ENCODE measurements at places on chromosomes 7 and 10.

- DNase-seq = no peak
These were observed 2.0 kb upstream of the ANLN start for GRCh38 chr7:36387435-36388231.

DNA sequence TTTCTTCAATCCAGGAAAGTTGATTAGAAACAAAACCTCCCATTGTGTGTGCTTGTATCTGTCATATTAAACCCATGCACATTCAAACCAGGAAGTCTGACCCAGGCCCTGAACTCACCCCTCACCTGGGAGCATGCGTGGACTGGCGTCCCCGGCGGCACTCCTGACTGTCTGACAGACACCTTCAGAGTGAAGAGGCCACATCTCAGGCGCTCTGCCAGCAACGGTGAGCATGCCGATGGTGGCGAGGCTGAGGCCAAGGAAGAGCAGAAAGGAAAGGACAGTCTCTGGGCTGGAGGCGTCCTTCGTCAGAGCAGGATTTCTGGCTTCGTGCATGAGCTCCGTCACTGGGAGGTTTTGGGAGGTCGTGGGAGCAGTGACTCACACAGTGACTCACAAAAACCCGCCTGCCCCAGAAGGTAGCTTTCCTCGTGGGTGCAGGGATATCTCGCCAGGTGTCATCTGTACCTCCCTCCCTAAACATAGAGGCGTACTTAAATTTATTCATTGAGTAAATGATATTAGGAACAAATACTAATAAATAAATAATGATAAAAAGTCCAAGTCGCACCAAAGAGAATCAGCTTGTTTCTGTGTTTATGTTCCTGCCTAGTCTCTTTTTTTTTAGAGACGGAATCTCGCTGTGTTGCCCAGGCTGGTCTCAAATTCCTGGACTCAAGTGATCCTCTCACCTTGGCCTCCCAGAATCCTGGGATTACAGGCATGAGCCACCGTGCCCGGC, 13.5 kb downstream of the IQCE start:
- DNase-seq = no peak

DNA sequence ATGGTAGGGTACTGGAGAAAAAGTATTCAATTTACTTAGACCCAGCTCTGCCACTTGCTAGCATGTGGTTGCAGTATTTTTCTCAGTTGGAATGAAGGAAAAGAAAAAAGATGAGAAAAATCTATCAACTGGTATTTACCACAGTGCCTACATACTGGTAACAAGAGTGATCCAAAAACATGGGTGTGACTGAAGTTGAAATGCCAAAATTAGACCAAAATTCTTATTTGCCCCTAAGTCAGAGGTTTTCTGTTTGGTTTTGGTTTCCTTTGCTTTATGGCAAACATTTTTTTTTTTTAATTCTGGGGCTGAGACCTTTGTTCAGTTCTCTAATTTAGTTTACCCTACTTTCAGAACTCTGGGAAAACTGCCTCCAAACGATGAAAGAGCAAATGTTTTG, 12.3 kb downstream of the HYCC1 start:
- no peak for DNase-seq

GRCh38 chr7:94183289-94183749, 179.2 kb upstream of the BET1 start:
- DNase-seq = no peak

DNA sequence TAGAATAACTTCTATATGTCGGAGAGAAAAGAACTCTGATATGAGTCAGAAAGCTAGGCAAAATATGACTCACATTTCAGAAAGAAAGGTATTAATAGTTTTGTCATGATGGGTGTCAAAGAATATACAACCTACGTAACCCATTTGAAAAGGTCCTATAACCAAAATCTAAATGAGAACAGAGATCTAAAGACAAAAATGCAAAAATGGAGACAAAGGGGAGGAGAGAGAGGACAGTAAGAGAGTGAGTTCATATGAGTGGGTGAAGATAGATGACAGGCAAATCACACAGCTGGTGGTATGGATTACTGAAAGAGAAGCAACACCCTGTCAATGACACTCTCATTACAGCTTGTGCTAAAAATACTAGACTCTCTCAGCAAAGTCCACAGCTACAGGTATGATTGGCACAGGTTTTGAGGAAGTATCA, 25.6 kb downstream of the ANKMY2 start:
- no peak for DNase-seq

- DNase-seq = no peak
These were observed 313.2 kb upstream of the KCND2 start for GRCh38 chr7:119959811-119960210.

DNA sequence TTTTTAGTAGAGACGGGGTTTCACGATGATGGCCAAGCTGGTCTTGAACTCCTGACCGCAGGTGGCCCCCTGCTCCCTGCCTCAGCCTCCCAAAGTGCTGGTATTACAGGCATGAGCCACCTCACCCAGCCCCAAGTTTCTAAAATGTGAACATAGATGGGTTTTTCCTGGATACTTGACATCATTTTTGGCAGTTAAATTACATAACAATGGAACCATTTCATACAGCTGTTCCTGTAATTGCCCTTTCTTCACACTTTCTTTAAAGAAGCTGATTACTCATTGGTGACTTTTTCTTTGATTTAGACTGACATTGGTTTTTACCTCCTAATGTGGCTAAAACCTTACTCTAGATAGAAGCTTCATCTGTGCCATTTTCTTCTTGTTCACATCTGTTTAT, 5.9 kb downstream of the ZKSCAN1 start:
- DNase-seq = no peak

- no peak for DNase-seq
These were observed 679.7 kb upstream of the LRRTM3 start for GRCh38 chr10:66246177-66246576.

GRCh38 chr7:155724327-155725005, 80.0 kb downstream of the RBM33 start:
- no peak for DNase-seq

DNA sequence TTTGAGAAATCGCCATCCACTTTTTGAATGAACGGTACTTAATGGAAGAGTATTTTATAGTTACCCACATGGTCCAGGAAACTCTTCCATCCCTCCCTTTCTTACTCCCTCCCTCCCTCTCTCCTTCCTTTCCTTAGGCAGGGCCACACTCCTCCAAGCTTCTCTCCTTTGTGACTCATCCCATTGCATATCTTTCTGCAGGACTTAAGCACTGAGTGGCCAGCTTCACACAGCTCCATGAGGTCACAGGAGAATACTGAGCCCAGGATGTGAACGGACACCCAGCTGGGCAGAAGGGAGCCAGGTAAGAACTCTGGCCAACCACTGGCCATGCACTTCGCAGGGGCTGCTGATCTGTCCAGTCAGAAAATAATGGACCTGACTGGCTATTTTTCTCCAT, 189.7 kb upstream of the ADCY1 start:
- DNase-seq = no peak

DNA sequence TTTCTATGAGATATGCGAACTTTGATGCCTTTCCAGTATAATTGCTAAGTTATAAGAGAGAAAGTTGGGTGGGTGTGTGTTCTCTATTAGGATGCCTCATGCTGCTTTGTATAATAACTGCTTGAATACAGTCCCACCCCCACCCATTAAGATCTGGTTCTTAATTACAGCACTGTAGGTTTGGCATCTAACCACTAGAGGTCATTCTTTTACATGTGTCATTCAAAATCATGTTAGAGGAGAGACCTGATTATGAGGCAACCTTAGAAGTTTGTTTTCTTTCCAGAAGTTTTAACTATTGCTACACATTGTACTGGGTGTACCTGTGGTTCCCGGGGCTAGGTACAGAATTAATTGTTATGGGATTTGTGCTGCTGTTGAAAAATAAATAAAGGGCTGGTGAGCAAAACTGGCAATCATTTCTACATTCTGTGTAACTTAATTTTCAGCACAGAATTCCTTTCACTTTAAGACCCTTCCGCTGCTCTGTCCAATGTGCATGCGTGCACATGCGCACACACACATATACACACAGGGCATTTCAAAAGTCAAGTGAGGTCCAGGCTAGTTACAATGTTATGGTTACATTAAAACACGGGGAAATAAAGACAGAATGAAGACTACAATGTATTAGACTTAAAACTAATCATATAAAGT, 1156.3 kb downstream of the SORCS3 start:
- DNase-seq = no peak

DNA sequence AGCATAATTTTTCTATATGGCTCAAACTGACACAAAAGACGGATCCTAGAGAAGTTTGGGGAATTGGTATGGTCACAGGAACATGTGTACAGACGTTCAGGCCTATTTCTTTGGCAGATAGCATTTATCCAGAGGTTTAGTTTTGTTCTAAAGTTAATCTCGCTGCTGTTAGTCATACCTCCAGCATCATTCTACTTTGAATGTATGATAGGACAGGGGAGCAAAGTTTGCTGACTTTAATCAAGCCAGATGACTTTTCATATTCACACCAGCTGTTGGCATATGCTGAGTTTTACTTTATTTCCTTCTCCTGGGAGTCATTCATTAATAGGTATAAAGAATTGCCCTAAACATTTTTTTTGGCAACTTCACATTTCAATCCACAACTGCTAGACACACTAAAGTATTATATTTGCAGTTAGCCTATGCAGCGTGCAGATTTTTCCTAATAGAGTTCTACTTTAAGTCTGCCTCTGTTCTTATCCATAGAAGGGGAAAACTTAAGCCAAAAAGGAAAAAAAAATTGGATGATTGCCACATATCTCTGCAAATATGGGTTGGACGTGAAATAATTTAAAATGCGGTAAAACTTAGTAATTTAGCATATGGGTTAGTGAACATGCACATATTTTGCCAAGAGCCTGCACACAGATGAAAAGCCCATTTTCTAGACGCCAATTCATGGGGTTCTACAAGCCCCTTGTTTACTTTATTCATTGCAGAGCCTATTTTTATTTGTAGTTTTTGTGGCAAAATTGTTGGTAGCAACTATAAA, 213.1 kb downstream of the C7orf25 start:
- no peak for DNase-seq

DNA sequence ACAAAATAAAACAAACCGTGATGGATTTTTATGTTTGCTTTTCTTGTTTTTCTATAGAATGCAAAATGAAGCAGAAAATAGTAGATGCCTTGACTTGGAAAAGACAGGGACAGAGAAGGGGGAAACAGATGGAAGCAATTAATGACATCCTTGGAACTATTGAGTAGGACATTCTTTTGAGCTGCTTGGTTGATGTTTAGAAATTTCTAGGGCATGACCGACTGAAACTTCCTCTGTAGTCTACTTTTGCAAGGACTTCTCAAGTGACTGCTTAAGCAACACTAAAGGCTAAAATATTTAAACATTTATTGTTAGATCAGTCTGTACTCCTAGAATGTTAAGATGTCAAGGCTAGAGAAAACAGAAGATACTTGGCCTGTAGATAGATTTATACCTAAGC, 49.4 kb downstream of the VCL start:
- no peak for DNase-seq

DNA sequence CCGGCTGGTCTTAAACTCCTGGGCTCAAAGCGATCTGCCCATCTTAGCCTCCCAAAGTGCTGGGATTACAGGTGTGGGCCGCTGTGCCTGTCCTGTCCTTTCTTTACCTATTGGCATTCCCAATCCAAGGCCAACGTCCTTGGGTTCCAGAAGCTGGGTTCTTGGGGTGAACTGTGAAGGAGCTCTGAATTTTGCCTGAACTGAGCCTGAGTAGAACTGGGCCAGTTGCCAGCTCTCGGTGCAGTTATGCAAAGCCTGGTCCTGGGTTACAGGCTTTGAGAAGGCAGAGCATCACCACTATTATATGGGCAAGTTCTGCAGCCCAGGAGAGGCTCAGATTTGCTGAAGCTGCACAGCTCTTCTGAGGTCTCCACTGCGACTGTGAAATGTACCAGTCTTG, 24.6 kb upstream of the SH2D4B start:
- no peak for DNase-seq

DNA sequence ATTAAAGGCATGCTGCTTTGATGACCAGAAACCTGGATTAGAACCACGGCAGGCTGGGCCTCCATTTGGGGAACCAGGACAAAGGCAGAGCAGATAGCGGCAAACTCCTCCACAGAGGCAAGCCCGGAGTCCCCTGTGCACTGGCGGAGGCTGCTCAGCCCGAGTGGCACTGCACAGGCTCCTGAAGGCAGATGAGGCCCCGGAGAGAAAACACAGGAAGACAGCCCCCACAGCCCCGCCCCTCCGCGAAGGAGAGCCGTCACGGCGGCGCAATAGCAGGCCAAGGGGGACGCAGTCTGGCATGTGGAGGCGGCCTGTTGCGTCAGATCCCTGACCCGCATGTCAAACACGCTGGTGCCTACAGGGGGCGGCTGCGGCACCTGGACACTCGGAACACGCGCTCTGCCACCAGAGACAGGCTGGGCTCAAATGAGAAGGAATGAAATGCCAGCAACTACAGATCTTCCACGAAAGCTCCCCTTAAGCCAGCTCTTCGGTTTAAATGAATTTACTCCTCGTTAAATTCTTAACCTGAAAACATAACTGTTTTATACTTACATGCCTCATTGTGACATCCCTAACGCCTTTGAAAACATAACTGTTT, 128.5 kb downstream of the MAD1L1 start:
- peak; percentile 42 for DNase-seq

GRCh38 chr7:111802194-111802772, 240.0 kb upstream of the IMMP2L start:
- no peak for DNase-seq

- DNase-seq = no peak
These were observed at the start of gene PON1 for GRCh38 chr7:95324431-95324830. Gene PON1 (minus strand): TSS chr7:95324532. CDS start chr7:95324475, 57 bp downstream.

- no peak for DNase-seq
These were observed 129.1 kb upstream of the FOXK1 start for GRCh38 chr7:4552985-4553384.

DNA sequence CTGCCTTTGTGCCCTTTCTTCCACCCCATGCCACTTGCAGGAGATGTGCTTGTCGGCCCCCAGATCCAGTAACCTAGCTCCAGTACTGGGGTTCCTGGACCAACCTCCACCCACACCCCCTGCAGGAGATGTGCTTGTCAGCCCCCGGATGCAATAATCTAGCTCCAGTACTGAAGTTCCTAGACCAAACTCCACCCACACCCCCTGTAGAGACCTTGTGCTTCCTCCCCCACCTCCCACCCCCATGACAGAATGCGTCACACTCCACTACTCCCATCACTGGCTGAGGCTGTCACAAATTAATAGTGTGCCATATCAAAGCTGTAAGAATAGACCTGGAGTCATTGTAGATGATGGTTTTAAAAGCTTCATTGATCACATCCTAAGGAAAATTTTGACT, 185.0 kb downstream of the BICC1 start:
- DNase-seq = no peak

GRCh38 chr7:73881352-73882046, 20.5 kb downstream of the TMEM270 start:
- DNase-seq = no peak

- DNase-seq = no peak
These were observed 8.5 kb upstream of the UNCX start for GRCh38 chr7:1224086-1224716.

DNA sequence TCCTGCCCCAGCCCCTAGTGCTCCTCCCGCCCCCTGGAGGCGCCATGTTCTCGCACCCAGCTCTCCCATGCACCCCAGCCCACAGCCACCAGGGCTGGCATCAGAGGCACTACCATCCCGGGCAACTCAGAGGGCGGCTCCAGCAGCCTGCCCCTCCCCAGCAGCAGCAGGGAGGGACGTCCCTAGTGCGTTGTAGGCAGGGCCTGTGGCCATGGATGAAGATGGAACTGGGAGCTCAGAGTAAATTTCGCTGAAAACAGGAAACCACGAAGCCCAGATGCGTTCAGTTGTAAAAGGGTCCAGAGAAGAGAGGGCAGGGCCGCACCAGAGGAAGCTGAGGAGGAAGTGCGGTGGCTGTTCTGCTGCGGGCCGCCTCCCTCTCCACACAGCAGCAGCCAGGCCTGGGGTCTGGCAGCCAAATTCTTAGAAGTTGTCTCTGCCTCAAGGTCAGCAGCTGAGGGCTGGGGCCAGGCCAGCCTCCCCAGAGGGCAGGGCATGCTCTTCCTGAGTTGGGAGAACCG, 24.6 kb downstream of the VSIR start:
- DNase-seq = peak; percentile 90
